ENCODE measurements at places on chromosomes 6 and 20. TPM values are rescaled to one million over a fixed set of nuclear protein-coding genes. Genes with fewer than 3 reads are reported as not detected.

ADTRP gene
- 2.3 TPM for polyA plus RNA-seq

KIF25 gene
- polyA plus RNA-seq: not detected

DNA sequence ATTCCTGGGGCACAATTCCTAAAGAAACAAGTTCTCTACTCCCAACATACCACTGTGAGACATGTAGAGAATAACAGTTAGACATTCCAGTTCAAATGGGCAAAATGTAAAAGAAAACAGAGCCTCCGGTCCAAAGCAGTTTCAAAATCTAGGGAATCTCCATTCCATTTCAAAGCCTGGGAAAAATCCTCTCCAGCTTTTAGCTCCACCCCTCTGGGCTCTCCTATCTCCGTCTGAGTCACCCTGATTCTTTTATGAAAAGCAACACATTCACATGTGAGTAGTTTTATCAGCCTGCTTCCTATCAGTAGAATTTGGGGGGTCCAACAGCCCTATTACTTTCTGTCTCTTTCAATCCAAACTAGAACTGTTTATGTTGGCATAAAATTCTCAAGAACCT lies 3.7 kb downstream of the CSNK2A1 start:
- no peak overlapping the region for H3K27ac ChIP-seq
- H3K4me1 ChIP-seq: peaks cover 90% of the 10 kb centered on the region
- H3K36me3 ChIP-seq: peaks cover 17% of the 10 kb centered on the region
- no peak for DNase-seq

GRCh38 chr20:38055294-38055693 lies 21.7 kb downstream of the RPRD1B start:
- no peaks in the 10 kb centered on the region for H3K27me3 ChIP-seq
- peaks cover 13% of the 10 kb centered on the region for H3K36me3 ChIP-seq
- no peak overlapping the region for H3K4me3 ChIP-seq
- H3K4me1 ChIP-seq: peaks cover 40% of the 10 kb centered on the region

GRCh38 chr6:45922728-45923351 lies 92.8 kb downstream of the CLIC5 start:
- H3K36me3 ChIP-seq: no peaks in the 10 kb centered on the region
- peak; percentile 18 for DNase-seq

DNA sequence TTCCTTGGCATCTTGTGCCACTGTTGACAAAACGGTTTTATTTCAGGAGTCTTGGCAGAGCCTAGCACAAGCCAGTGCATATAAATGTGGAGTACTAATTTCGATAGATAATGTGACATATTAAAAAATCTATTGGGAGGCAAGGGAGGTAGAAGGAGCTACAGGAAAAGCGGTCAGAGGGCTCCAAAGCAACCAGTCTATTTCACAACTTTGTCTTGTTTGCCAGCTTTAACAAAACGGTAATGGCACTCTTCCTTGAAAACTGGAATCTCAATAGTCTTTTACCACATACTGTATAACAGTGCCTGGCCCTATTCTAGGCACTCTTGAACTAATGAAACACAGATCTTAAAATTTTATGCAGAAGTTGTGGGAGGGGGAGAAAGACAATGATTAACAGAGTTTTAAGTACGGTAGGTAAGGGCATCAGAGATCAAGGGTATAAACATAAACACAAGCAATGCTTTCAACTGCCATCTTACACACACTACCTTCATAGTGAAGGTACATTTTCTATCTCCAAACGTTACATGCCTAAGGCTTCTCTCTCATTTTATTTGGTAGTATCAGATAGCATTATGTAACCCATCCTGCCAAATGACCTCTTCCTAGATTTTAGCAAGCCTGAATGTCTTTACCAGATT lies 33.5 kb upstream of the SYNCRIP start:
- H3K27me3 ChIP-seq: no peaks in the 10 kb centered on the region
- peak overlapping the region; percentile 99 for H3K27ac ChIP-seq
- H3K36me3 ChIP-seq: peaks cover 29% of the 10 kb centered on the region
- DNase-seq: no peak
- H3K4me1 ChIP-seq: peaks cover 36% of the 10 kb centered on the region
- H3K4me3 ChIP-seq: peak overlapping the region; percentile 99

GRCh38 chr6:5838656-5839396 lies 167.9 kb downstream of the NRN1 start:
- H3K27ac ChIP-seq: no peak overlapping the region
- H3K4me3 ChIP-seq: no peak overlapping the region

- no peak overlapping the region for H3K27ac ChIP-seq
- H3K4me1 ChIP-seq: peaks cover 5% of the 10 kb centered on the region
- no peaks in the 10 kb centered on the region for H3K36me3 ChIP-seq
Measured at GRCh38 chr6:137933696-137934095, 66.6 kb downstream of the TNFAIP3 start.

- no peak overlapping the region for H3K27ac ChIP-seq
- no peaks in the 10 kb centered on the region for H3K4me1 ChIP-seq
- no peaks in the 10 kb centered on the region for H3K27me3 ChIP-seq
Measured at GRCh38 chr20:50883856-50884255, 47.4 kb downstream of the ADNP start.

GRCh38 chr20:32574296-32575226 lies 10.6 kb downstream of the NOL4L start:
- no peak for DNase-seq
- no peak overlapping the region for H3K4me3 ChIP-seq
- no peaks in the 10 kb centered on the region for H3K27me3 ChIP-seq
- H3K27ac ChIP-seq: peak overlapping the region; percentile 94

- H3K4me3 ChIP-seq: no peak overlapping the region
- DNase-seq: no peak
- H3K27ac ChIP-seq: no peak overlapping the region
Measured at GRCh38 chr20:50625986-50626677, 65.2 kb downstream of the RIPOR3 start.

- H3K27ac ChIP-seq: no peak overlapping the region
- no peak for DNase-seq
- no peaks in the 10 kb centered on the region for H3K27me3 ChIP-seq
Measured at GRCh38 chr6:56357616-56358373, 110.4 kb upstream of the COL21A1 start.

- peaks cover 18% of the 10 kb centered on the region for H3K36me3 ChIP-seq
- DNase-seq: no peak
- H3K27me3 ChIP-seq: no peaks in the 10 kb centered on the region
- no peak overlapping the region for H3K4me3 ChIP-seq
Measured at GRCh38 chr20:56423886-56424285, 11.8 kb downstream of the CASS4 start.

DNA sequence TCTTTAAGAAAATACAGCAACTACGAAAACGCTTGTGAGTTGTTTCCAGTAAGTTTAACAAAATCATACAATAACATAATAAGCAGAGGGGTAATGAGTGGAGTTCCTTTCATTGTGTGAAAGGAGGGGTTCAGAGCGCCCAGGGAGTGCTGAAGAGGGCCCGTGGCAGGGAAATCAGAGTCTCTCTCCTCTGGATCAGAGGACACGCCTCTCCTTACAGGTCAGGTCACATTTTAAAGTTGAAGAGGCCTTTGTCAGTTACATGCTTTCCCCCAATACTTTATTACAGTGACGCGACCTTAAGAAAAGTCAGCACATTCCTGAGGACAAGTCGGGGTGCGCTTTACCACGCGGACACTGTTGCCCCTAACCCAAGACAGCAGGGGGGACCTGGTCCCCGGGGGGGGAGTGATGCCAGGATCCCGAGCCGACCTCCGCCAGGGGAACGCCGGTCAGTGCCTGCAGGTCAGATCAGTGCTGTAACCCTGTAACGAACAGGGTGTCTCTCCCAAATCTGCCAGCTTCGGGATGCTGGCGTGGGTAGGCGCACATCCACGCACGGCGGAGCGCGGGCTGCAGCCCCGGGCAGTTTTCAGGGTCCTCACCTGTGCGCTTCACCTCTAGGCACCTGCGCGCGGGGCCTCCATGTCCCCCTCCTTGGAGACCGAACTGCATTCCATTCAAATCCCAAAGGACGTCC lies 848 bp downstream of the DACT2 start:
- H3K4me1 ChIP-seq: no peaks in the 10 kb centered on the region
- H3K36me3 ChIP-seq: peaks cover 17% of the 10 kb centered on the region
- peaks cover 34% of the 10 kb centered on the region for H3K27me3 ChIP-seq
- DNase-seq: no peak
- no peak overlapping the region for H3K27ac ChIP-seq

DNA sequence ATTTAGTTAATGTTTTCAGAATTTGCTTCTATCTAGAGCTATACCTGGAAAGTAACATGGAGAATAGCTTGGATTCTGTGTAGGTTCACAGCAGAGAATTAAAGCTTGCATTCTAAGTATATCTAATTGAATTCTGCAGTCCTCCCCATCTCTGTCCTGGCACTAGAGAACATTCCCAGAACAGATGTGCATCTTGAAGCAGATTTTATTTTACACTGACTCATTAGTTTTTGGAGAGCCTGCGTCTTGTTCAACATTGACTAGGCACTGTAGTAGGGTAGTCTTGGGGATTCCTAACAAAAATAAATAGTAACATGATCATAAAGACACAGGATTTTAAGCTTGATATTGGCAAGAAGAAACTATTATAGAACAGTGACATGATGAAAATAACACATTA lies 36.2 kb upstream of the BAG2 start:
- no peak overlapping the region for H3K27ac ChIP-seq
- no peak overlapping the region for H3K4me3 ChIP-seq

DNA sequence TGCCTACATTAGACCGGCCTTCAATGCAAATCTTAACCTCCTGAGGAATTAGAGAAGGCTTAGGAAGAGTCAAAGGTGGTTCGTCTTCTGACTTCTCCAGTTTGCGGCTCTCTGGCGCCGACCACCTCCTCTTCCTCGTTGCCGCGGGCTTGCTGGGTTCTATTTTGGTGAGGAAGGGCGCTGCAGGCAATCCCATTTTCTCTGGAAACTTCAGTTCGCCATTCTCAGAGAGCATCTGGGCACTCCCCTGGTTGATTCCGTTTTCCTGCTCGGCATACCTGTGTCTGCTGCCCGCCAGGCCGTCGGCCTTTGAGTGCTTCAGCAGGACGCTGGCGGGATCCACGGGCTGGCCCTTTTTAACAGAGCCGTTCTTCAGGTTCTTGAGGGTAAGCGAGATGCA lies 67.9 kb downstream of the GMPR start:
- H3K4me1 ChIP-seq: no peaks in the 10 kb centered on the region
- DNase-seq: no peak
- H3K36me3 ChIP-seq: no peaks in the 10 kb centered on the region
- H3K27me3 ChIP-seq: no peaks in the 10 kb centered on the region
- H3K27ac ChIP-seq: no peak overlapping the region

Data from naive thymus-derived CD8-positive, alpha-beta T cell (primary cell).